ENCODE measurements at places on chromosomes 11 and 22. TPM values are rescaled to one million over a fixed set of nuclear protein-coding genes. Genes with fewer than 3 reads are reported as not detected.

DNA sequence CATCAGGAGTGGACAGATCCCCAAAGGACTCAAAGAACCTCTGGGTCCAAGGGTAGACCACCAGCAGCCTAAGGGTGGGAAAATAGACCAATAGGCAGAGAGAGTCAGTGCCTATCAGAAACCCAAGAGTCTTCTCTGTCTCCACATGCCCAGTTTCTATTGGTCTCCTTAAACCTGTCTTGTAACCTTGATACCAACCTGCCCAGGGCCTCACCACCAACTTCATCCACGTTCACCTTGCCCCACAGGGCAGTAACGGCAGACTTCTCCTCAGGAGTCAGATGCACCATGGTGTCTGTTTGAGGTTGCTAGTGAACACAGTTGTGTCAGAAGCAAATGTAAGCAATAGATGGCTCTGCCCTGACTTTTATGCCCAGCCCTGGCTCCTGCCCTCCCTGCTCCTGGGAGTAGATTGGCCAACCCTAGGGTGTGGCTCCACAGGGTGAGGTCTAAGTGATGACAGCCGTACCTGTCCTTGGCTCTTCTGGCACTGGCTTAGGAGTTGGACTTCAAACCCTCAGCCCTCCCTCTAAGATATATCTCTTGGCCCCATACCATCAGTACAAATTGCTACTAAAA is at the start of gene HBB:
Gene HBB (minus strand): TSS at position 340 of the 579 bp plus-strand sequence. CDS start 50 bp downstream, at position 290.
- H3K27me3 ChIP-seq = no peaks in the 10 kb centered on the region
- no peak within 1 kb of the TSS for H3K4me3 ChIP-seq
- no peak for DNase-seq
- H3K4me1 ChIP-seq = no peaks in the 10 kb centered on the region
- no peaks in the 10 kb centered on the region for H3K36me3 ChIP-seq

- H3K4me3 ChIP-seq = no peak overlapping the region
- H3K27ac ChIP-seq = no peak overlapping the region
Observed at GRCh38 chr22:48741540-48741939, 1086.1 kb downstream of the BRD1 start.

DNA sequence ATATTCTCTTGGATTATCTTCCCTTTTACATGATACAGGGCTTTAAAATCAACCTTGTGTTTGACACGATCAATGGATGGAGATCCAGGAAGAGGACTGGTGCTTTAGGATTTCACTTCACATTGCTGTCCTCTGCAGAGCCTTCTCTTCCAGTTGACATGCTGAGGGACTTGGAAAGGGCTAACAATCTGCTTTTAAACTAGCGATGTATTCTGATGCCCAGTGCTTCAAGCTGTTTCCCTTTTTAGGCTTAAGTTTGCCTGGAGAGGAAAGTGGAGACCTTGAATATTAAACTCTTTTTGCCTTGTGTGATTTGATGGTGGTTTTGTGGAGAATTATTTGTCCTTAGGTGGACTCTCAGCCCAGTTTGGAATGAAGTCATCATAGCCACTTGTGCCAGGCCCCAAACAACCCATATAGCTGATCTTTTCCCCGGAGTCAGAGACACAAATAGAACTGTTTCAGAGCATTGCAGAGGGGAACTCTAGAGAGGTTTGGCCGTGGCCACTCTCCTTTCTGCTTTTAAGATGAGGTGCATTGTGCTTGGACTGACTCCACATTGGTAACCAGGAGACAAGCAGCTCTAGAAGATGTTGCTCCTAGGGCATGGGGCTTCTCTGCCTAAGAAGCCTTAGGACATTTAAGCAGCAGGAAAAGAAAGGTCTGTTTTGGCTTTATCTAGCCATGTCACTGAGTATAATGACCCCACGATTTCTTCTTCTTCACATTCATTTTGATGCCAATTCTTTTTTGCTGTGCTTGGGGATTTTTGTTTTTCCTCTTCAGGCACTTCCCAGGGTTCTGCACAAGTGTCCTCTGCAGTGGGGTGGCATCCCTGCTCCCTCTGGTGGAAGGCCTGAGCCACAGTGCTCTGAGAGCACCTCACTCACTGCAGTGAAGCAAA is 152.8 kb downstream of the NCAM1 start:
- no peaks in the 10 kb centered on the region for H3K4me1 ChIP-seq
- no peaks in the 10 kb centered on the region for H3K36me3 ChIP-seq
- H3K4me3 ChIP-seq = no peak overlapping the region
- no peak overlapping the region for H3K27ac ChIP-seq

DNA sequence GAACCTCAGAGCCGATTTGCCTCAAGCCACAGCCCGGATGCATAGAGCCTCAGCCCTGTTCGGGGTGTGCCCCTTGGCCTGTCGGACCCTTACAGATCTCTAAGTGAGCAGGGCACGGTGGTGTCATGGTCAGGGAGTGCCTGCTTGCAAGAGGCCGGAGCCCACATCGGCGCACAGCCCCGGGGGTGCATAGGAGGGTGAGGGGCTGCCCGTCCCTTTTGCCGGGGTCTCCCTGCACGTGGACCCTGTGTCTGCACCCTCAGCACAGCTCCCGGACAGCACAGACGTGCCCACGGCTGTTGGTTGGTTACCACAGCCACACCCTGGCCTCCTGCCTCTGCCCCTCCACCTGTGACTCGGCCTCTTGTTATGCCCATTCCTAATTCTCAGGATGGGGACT is 6.5 kb downstream of the RAB36 start:
- no peaks in the 10 kb centered on the region for H3K27me3 ChIP-seq
- H3K27ac ChIP-seq = no peak overlapping the region
- no peak for DNase-seq
- H3K36me3 ChIP-seq = no peaks in the 10 kb centered on the region
- H3K4me3 ChIP-seq = no peak overlapping the region

GRCh38 chr11:45812581-45813548 is 7.9 kb downstream of the SLC35C1 start:
- no peak for DNase-seq

DNA sequence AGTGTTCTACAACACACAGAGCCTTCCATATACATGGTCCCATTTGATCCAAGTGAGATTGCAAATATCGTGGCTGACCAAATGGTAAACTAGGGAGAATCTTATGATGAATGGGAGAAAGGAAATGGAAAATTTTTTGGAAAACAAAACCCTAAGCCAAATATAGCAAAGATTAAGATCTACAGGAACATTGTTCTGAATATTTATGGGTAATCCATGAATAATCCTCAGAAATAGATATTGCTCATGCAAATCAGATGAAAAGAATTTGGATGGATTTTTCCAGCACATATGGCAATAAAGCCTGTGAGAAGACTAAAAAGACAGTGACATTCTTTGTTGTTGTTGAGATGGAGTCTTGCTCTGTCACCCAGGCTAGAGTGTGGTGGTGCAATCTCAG is 21.7 kb upstream of the PRDM10 start:
- H3K36me3 ChIP-seq = no peaks in the 10 kb centered on the region
- no peak overlapping the region for H3K4me3 ChIP-seq
- no peak overlapping the region for H3K27ac ChIP-seq
- H3K27me3 ChIP-seq = no peaks in the 10 kb centered on the region
- peaks cover 4% of the 10 kb centered on the region for H3K4me1 ChIP-seq

DNA sequence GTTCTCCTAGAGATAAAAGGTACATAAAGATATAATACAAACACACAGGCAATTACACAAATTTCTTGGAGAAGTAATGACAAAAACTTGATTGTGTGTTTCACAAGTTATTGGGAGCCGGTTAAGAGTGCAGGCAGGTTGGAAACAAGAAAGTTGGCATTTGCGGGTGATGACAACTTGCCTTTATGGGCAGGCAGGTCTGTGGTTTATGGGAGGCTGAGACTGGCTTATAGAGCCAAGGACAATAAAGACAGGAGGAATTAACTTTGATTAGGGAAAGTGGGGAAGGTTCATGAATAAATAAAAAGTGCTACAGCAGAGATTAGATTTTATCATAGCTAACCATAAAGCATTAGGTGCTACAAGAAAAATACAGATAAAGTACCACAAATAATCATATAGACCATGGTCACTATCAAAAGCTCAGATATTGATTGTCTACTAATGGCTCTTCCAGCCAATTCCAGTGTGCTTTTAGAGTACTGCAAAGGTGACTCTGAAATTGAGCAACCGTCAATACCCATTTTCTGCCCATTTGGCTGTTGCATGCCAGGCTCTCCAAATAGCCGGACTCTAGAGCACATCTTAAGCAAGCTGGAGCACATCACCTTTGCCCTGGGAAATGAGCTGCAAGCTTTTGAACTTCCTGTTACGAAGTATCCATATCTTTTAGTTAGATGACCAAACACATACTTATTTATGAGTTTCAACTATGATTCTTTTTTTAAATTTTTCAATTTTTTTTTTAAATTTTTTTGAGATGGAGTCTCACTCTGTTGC is 33.9 kb upstream of the GAB2 start:
- H3K27ac ChIP-seq = no peak overlapping the region
- no peaks in the 10 kb centered on the region for H3K27me3 ChIP-seq
- DNase-seq = no peak
- no peak overlapping the region for H3K4me3 ChIP-seq

- H3K4me1 ChIP-seq = no peaks in the 10 kb centered on the region
- no peaks in the 10 kb centered on the region for H3K36me3 ChIP-seq
- no peak overlapping the region for H3K27ac ChIP-seq
- DNase-seq = no peak
Observed at GRCh38 chr11:35751664-35752061, 89.1 kb downstream of the TRIM44 start.

DNA sequence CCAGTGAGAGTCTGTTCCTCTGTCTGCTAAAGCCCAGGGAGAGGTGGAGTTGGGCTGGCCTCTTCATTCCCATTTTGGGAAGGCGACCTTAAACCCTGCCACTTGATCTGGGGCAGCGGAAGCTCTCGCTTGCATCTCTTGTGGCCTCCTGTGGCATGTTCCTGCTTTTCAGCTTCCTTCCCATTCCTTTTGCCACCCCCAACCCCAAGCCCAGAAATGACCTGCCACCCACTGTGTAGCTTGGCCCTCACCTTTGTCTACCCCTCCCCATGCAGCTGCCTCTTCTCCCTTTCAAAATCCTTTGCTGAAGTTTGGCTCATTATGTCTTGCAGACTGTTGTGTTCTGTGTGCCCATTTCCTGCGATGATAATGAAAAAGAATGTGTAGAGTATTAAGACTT is 110.2 kb downstream of the DBX1 start:
- no peaks in the 10 kb centered on the region for H3K36me3 ChIP-seq
- H3K27ac ChIP-seq = no peak overlapping the region
- no peak for DNase-seq
- no peaks in the 10 kb centered on the region for H3K27me3 ChIP-seq
- H3K4me3 ChIP-seq = no peak overlapping the region
- no peaks in the 10 kb centered on the region for H3K4me1 ChIP-seq

DNA sequence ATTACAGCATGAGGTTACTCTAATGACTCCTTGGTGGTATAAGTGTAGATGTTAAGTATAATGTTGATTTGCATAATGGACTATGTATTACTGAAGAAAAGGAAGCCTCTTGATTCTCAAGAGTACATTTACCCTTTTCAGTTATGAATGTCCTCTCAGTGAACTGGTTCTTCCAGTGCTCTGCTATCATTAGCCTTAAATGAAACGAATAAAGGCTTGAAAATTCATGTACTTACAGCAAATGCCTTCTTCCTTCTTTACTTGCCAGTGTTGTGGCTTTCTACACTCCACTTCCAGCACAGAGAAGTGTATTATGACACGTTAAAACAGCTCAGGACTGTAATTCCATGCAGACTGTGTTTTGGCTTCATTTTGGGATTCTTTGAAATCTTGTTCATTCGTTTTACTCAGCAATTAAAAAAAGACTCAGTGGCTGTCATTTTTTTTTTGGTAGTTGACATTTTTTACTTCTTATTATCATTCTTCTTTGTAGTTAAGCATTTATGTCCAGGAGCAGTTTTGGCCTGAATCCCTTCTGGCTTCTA is 96.9 kb downstream of the MTMR3 start:
- no peak for DNase-seq
- no peaks in the 10 kb centered on the region for H3K4me1 ChIP-seq
- no peak overlapping the region for H3K27ac ChIP-seq
- no peaks in the 10 kb centered on the region for H3K36me3 ChIP-seq

GRIK4 gene
- total RNA-seq = not detected

DEUP1 gene
- not detected for total RNA-seq

ZNF202 gene
- total RNA-seq = 28.5 TPM

Measured in A673 (cell line).